ENCODE measurements at places on chromosomes 12 and 14.

DNA sequence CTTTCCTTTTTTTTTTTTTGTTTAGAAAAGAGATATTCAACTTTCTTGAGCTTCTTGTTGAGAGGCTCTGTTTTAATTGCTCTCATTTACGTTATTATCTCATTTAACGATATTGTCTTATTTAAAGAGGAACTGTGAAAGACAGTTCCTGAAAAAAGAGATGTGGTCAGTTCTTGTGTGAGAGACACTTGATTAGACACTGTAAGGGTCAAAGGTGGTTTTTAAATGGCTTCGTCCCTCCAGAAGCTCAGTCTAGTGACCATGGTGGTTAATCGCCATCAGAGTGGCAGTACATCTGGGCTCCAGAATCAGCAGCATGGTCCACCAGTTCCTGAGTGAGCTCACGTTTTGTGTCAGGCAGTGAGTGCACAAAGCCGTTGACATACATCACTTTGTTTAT, 57.9 kb upstream of the KCNA5 start:
- no peak for DNase-seq

DNA sequence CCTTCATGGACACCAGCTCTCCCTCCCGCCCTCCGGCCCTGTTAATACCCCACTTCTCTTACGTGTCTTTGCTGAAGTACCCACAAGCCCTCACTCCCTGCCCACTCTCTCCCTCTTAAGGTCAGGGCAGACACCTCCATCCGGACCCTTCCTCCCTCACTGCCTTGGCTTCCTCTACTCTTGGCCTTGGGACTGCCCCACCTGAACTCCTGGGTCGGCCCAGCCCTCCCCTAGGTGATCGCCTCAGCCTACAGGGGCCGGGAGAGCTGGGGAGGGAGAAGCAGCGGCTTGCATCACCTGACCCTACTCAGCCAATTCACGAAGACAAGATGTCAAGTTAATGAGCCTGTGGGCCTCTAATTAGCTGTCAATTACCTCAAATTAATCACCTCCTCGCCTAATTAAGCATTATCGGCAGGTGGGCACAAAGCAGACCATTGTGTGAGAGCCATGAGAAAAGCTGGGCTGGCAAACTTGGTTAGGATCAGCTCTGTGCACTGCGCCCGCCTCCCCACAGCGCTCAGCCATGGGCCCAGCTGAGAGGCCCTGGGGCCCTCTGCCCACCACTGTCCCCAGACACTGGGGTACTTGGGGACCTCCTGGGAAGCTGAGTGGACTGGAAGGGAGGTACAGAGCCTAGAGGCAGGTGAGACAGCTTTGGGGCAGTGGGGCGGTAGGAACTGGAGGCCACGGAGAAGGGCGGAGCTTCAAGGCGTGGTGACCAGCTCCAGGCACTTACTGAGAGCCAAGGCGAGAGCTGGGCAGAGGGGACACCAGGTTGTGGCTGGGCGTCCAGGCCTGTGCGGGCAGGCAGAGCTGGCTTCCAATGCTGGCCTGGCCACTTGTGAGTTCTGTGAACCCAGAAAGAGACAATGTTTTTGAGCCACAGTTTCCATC, 25.1 kb upstream of the VSX2 start:
- DNase-seq = no peak

- no peak for DNase-seq
These were observed 10.8 kb downstream of the ASPG start for GRCh38 chr14:104096318-104096717.

DNA sequence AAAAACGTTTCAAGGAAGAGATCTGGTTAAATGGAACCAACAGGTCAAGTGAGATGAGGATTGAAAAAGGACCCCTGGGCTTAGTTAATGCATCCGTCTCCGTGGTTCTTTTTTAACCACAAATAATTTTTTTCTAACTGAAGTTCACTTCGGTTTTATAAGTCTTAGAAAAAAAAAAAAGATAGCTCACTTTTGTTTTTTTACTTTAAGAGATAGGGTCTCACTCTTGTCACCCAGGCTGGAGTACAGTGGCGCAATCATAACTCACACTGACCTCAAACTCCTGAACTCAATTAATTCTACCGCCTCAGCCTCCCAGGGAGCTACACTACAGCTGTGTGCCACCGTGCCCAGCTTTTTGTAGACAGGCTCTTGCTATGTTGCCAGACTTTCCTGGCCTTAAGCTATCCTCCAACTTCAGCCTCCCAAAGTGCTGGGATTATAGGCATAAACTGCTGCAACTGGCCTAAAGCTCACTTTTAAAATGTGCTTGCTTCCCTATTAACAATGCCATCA, 11.8 kb downstream of the HNRNPC start:
- no peak for DNase-seq

GRCh38 chr14:75094896-75095295, 25.5 kb downstream of the ZC2HC1C start:
- peak; percentile 32 for DNase-seq

DNA sequence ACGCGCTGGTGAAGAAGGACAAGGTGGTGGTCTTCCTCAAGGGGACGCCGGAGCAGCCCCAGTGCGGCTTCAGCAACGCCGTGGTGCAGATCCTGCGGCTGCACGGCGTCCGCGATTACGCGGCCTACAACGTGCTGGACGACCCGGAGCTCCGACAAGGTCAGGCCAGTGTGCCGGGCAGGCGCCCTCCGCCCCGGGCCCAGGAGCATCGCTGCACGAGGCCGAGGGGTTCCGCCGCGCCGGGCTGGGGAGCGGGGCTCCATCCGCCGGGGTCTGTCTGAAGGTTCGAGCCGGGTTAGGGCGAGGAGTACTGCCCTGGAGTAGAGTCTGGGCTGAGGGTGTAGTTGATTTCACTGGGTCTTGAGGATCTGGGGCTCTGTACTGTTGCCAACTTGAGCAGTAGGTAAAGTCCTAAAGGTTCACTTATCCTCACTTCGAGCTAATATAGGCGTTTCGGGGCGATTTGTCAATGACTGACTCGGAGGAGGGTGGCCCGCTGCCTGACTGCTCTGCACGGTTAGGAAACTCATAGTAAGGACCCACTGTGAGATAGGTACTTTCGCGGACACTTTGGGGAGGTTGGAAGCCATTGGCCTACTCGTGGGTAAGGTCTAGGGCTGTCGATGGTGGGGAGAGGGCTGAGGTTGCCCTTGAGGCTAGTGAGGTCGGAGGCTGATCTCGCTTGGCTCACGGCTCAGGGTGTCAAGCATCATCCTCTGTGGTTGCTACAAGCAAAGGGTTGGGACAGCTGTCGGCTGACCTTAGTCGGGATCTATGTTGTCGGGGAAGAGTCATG, 574 bp downstream of the GLRX5 start:
- no peak for DNase-seq

- DNase-seq = no peak
These were observed 226.7 kb downstream of the NPAS3 start for GRCh38 chr14:33165144-33165925.

GRCh38 chr12:4320497-4320852, 538 bp upstream of the TIGAR start:
- DNase-seq = no peak

GRCh38 chr12:107335802-107336570, 242.6 kb upstream of the CRY1 start:
- no peak for DNase-seq

DNA sequence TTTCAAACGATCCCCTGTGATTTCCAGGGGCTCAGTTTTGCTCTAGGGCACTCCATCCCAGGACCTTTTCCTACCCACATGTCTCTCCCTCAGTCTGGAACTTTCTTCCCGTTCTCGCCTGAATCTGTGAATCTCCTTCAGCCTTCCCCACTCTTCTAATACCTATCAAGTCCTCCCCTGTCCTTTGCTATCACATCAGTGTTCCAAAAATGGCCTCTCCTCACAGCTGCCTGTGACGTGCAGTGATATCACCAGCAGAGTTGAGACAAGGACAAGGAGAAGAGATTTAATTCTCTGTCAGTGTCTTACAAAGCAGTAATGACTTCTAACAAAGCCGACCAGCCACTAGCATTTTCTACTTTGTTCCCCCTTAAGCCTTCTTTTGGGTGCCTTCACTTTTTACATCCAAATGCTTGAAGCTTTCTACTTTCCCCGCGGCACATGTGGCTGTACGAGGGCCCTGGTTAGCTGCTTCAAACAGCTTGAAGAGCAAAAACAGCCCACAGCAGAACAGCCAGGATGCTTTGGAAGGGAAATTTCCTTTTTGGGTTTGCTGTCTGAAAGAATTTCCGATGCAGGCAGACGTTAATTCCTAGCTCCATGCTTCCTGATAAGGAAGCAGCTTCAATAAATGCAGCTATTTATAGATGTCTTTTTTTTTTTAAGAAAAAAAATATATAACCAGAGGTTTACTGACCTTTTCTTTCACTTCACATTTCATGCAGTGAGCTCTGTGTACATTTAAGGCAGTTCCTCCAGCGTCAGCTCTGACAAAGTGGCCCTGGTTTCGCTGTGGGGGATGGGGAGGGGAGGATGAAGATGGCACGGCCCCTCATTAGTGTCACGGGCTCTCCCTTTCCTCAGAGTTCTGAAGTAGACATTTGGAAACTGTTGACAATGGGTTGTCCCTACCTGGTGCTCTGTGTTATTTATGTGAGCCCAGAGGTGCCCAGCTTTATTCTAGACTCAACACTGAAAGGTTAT, 109.3 kb downstream of the ETV6 start:
- DNase-seq = no peak

- DNase-seq = no peak
These were observed 29.0 kb downstream of the STK38L start for GRCh38 chr12:27273114-27273513.

GRCh38 chr14:43647302-43647701, 859.8 kb downstream of the FSCB start:
- DNase-seq = no peak

GRCh38 chr14:89504602-89505313, 87.7 kb upstream of the FOXN3 start:
- peak; percentile 58 for DNase-seq

DNA sequence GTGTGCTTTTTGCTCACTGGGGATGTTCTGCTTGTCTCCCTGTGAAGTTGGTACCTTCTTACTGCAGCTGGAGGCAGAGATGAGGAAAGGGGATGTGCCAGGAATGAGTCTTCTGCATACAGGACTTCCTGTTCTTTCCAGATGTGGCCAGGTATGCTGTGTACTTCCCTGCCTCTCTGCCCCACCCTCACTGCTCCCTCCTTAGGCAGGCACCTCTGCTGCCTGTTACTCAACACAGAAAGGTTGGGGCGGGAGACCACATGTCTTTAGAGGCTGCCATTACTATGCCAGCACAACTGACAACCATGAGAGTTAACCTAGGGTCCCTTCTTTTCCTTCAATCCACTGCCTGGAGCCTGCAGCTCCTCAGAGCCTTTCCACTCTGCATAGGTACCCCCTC, 2.0 kb upstream of the OAS3 start:
- DNase-seq = no peak

DNA sequence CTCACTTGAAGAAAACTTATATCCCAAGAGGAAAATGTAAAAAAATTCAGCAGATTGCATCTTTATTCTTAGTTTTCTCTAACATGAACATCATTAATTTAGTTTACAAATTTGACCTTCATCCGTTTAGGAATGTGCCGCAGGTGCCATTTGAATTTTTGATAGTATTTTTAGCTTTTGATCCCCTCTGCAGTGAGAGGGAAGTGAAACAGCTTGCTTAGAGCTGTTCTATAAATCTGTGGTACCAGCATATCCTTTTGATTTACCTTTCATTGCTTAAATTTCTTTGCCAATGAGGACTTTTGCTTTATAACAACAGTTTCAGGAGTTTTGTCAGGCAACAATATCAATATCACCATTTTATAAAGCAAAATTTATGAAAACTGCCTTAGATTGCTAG, 32.7 kb downstream of the DUSP6 start:
- no peak for DNase-seq

DNA sequence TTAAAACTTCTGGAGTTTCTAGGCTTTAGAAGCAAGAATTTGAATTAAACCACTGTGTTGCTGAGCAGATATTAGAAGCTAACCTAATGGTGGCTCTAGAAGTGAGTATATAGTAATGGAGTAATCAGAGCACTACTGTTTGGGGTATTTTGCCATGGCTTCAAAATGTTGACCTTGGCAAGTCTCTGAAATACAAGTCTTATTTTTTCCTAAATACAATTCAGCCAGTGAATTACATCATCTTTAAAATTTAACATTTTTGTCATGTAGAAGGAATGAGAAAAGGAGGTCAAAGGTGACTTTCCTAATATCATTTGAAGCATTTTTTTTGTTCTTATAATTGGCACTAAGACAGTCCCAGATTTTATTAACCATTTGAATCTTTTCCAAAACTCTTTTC, 25.2 kb downstream of the PMCH start:
- peak; percentile 27 for DNase-seq

- no peak for DNase-seq
These were observed 10.7 kb upstream of the ZNF605 start for GRCh38 chr12:132966676-132967415.

DNA sequence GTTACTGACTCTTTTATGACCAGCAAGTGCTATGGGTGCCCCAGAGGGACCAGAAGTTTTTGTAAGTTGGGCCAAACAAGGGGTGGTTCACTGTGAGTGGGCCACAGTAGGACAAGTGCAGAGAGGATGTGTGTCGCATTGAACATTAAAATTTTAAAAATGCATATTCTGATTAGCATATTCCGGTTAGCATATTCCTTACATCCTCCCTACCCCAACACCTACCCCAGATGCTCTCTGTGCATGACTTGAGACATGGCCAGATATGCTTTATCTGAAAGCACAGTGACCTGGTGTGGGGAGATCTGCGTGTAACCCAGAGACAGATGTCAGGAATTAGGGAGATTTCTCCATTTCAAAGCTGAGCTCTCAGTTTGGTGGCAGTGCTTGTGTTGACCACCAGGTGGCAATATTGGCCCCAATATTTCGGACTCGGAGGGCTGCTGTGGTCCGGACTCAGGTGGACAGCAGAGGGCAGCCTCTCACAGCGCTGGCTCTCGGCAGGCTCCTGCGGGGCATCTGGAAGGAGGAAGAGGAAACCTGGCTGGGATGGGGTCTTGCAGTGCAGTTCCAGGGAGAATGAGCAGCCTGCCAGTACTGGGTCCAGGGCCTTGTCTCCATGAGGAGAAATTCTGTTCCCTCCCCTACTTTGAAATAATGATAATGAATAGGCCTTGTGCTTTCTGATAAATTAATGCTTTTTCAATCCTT, 1.6 kb upstream of the CEBPE start:
- DNase-seq = peak; percentile 37

DNA sequence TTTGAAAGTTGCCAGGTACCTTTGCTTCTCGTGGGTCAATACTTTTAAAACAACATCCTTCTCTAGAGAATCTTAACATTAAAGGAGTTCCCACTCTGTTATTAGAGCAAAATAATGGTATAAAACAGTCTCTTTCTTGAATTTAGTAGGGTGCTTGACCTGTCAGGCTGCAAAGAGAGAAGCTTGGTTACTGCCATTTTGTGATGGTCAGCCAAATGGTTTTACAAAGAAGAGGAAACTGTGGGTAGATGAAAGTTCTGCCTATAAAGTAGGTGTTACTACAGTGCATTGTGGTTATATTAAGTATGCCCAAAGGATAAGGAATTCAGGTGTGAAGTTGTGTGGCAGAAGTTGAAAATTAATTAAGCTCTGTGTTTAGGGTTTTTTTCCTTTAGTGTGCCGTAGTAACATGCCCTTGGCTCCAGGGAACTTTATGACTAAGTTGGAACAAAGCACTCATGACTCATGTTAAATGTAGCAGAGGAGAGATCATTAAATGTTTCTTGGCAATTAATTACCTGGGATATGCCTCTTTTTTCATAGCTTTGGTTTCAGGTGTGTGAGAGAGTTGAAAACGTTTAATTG, 354.0 kb upstream of the KITLG start:
- no peak for DNase-seq

- DNase-seq = no peak
These were observed 8.5 kb downstream of the AMN start for GRCh38 chr14:102930753-102931579.

Data from AG09309 (cell line).